ENCODE measurements at places on chromosomes 11 and 22.
A peak's percentile ranks its signal among the peaks of the same experiment; 100 is the strongest.

DNA sequence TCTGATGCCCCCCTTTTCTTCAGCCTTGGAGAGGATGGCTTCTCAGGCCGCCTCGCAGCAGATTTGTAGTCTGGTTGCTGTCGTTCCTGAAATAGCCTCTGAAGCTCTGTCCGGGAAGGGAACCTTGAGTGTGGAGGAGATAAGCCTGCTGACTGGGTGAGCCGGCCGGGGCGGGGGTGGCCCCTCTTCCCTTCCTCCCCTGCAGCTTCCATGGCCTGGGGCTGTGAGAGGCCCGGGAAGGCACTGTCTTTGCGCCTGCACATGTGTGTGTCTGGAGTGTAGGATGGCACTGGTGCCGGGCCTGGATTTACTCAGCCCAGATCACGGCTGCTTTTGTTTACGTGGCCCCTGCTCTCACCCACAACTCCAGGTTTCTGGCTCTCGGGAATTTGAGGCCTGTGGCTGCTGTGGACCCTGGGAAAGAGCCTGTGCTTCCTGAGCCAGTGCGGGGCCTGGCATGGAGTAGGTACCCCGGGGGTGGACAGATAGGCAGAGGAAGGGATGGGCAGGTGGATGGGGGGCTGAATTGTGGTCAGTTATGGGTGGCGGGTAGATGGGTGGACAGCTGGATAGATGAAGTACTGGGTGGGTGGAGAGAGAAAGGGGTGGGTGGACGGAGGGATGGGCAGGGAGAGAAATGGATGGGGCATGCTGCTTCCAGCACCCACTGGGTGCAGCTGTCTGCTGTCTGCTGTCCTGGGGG lies 16.6 kb downstream of the KCNQ1 start:
- no peak for DNase-seq

GRCh38 chr11:115272925-115273324 lies 231.3 kb downstream of the CADM1 start:
- DNase-seq = no peak

DNA sequence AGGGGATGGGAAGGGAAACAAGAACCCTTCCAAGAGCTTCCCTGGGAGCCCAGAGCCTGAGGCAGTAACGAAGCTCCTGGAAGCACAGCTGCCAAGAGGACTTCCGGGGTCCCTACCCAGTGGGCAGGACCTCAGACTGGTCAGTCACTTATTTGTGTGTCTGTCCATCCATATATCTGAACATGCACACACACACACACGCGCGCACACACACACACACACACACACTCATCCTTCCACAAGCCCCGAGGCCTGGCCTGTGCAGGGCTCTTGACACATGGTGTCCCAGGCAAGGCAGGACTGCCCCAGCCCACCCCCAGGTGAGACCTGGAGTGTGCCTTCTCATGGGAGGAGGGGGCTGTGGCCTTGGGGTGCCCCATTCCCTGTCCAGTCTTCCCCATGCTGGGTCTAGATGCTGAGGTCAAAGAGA lies 44.9 kb downstream of the IGLL5 start:
- DNase-seq = no peak

- no peak for DNase-seq
Measured at GRCh38 chr11:1916132-1916985, 3.1 kb upstream of the TNNT3 start.

DNA sequence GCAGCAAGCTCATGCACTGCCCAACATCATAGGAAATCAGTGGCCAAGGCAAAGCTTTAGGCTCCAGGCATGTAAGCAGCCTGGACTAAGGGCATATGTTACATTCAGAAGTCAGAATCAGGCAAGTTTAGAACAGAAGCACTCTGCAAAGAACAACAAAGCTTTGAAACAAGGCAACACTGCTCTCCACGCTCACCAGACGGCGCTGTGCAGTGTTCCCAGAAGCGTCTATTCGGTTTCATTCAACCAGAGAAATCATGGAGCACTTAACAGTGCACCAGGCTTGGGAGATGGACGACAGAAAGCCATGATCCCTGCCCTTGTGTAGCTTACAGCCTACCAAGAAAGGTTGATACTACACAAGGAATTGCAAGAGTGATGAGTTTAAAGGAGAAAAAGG lies 555.8 kb downstream of the BUD13 start:
- DNase-seq = peak; percentile 75
